Stimulated activated CD8-positive, alpha-beta memory T cell treated with anti-CD3 and anti-CD28 coated beads, Interleukin-7, amount 100 ng/mL, for 1 hour (primary cell): ENCODE measurements at places on chromosomes 3 and 15.

GRCh38 chr3:139129892-139130291, 85.2 kb upstream of the PRR23C start:
- no peak for DNase-seq

GRCh38 chr3:141610939-141611338, 124.1 kb downstream of the RASA2 start:
- no peak for DNase-seq

GRCh38 chr3:48232734-48233133, 8.2 kb upstream of the ZNF589 start:
- peak; percentile 21 for DNase-seq

DNA sequence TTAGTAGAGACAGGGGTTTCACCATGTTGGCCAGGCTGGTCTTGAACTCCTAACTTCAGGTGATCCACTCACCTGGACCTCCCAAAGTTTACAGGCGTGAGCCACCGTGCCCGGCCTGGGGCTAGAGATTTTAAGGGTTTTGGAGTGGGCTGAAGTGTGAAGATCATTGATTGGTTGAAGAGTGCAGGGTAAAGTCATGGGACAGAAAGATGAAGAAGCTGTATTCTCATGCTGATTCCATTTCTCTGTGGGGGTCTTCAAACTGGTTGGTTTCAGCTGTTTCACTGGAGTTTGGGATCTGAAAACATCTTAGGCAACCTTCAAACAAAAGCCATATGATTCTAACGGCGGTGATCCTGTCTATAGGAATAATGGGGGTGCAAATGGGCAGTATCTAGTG, 52.1 kb downstream of the GATM start:
- DNase-seq: no peak

GRCh38 chr15:62334536-62334935, 169.5 kb upstream of the C2CD4B start:
- no peak for DNase-seq

DNA sequence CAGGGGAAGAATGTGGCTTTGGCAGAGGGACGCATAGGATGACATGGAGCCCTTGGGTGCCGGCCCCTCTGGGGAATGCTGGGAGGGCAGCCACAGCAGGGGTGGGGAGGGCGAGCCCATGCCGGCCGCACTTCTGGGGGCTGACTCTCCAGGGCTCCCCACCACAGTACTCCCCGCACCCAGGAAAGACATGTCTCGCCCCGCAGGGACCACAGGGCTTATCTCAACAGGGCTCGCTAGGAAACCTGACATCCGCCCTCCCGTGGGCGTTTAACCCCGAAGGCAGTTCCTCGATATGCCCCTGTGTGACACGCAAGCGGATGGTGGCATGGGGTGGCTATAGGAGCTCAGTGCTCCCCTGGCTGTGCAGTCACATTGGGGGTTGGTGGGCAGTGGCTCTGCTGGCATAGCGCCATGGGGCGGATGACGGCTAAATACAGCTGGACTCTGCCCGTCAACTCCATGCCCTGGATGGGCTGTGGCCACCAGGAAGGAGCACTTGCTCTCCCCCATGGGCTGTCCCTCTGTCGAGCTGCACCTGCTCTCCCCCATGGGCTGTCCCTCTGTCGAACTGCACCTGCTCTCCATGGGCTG, 141.4 kb downstream of the ADAMTS17 start:
- DNase-seq: no peak

DNA sequence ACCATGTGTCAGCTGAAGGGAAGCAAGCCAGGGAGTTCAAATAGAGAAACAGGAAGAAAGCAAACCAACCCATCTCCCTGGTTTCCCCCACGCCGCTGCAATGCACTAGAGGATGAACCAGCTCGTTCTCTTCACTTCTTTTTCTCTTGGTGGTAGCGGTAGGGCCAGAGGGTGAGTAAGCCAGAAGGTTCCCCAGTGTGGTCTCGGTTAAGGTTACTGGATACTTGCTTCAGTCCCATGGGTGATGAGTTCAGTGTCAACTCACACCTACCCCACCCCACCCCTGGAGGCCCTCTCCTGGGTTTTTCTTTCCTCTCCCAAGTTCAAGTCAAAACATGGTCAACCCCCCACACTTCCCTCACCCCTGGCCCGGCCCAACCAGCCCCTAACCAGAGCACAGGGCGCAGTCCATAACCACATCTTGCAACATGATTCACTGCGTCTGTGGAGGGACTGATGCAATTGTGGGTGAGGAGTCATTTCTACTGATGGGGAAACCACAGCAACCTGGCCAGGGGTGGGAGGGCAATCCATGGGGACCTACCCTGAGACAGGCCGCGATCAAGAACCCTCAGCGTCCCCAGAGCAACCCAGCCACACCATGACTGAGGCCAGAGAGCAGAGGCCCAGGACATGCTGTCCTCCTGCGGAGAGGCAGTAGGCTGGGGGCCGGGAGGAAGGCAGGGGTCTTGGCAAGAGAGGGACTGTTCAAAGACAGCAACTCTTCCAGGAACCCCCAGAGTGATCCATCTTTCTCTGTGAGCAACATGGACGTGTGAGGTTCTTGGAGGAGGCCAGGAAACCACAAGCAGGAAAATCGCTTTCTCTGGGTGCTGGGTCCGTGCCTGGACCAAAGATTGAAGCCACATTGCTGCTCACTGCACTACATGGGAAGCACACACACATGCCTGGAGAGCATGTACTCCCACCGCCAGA, 276.6 kb downstream of the UACA start:
- peak; percentile 45 for DNase-seq

DNA sequence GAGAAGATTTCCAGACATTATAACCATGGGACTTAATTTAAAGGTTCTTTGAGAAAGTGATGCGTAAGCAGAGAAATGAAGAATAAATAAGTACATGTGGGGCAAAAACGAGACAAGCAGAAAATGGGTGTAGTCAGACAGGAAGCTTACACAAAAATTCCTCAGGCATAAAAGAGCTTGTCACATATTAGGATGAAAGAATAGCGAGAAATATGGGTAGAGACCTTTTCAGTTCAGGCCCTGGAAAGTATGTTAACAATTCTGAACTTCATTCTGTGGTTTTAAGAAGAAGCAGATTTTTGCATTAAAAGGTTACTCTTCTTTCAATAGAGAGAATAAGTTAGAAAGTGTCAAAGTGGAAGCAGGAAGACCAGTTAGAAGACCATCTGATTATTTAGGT, 352.4 kb downstream of the ROBO1 start:
- DNase-seq: no peak

- no peak for DNase-seq
Observed at GRCh38 chr15:67158367-67158766, 93.0 kb downstream of the SMAD3 start.

DNA sequence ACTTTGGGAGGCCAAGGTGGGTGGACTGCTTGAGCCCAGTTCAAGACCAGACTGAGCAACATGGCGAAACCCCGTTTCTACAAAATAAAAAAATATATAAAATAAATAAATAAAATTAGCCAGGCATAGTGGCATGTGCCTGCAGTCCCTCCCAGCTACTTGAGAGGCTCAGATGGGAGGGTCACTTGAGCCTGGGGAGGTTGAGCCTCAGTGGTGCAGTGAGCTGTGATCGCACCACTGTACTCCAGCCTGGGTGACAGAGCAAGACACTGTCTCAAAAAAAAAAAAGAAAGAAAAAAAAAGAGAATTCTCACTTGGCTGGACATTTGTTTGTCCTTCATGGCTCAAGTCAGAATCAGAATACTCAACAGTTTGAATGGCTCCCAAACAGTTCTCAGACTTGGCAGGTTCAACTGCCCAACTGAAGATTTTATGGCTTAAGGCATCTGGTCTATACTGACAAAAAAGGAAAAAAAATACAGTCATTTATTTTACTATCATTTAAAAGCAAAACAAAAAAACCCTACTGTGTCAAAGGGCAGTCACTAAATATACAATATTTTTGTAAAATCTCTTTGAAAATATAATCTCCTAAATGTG, 106.6 kb downstream of the FBXL22 start:
- DNase-seq: no peak

GRCh38 chr3:104648823-104649222, 717.9 kb upstream of the ALCAM start:
- DNase-seq: no peak

DNA sequence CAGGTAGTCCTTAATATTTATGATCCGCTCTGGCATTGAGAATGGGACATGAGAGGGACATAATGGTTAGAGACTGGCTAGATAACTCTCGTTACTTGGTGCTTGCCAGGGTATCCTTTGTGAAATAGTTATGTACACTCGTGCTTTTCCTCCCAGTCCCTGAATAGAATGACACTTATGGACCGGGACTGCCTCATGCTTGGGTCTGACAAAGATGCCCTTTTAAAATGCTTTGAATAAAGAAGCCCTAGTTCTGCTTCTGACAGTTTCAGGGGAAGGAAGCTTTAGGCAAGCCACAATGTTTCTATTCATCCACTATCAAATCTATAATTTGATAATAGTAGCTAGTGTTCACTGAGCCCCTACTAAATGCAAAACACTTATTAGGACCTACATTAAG, 29.4 kb downstream of the POLR2M start:
- no peak for DNase-seq

GRCh38 chr3:138331143-138331894, 1.7 kb upstream of the NME9 start:
- DNase-seq: no peak

DNA sequence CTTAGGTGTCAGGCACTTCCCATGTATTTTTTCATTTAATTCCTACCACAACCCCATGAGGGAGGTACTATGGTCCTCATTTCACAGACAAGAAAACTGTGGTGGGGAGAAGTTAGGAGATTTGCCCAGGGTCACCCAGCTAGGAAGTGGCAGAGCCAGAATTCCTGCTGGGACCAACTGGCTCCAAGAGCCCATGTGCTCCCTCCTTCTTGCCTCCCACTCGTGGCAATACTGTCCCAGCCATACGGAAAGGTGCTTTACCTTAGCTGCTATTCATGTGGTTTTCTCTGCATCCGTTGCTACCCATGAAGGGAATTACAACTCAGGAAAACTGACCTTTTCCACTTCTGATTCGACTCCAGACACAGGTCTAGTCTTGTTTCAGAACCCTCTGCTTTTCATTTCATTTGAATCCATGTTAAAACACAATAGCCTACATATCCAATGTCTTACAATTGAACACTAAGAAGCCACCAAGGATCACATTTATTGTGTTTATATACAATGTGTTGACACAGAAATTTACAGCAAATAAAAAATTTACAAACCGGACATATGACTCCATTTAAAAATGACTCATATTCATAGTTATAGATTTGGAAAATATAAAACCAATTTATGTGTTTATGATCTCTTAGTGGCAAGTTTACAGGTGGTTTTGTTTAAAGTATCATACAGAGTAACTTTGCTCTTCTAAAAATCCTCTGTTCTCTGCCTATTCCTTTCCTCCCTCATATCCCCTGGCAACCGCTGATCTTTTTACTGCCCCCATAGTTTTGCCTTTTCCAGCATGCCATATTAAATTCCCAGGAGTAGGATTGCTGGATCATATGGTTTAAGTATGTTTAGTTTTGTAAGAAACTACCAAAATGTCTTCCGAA, 58.8 kb downstream of the BTD start:
- no peak for DNase-seq

GRCh38 chr3:4601892-4602291, 108.7 kb downstream of the ITPR1 start:
- DNase-seq: no peak

DNA sequence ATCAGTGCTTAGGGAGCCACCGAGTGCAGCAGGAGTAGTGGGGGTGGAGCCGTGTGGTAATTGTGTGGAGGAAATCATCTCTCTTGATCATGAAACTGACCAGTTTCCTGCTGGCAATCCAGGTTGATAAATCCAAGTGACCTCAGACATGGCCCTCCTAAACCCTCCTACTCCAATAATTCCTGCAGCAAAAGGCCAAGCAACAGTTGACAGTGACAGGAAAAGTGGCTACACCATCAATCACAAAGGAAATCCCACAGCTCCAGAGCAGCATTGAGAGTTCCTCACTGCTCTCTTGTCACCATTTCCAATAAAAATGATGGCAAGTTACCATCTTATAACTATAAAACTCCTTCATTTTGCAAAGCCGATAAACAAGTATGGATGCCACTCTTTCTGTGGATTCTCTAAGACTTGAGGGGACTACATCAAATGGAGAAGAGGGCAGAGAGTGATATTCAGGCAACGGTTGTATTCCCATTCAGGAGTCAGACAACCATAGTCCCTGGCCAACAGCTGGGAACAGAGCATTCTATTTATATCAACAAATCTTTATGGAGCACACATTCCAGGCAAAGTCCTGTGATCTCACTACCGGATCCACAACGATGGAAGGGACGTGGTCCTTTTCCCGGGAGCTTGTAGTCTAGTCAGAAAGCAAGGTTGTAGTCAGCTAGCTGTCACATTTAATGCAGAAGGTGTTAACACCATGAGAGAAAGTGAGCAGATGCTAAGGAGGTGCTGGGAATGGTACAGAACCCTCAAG, 312.5 kb upstream of the CTNNB1 start:
- no peak for DNase-seq

DNA sequence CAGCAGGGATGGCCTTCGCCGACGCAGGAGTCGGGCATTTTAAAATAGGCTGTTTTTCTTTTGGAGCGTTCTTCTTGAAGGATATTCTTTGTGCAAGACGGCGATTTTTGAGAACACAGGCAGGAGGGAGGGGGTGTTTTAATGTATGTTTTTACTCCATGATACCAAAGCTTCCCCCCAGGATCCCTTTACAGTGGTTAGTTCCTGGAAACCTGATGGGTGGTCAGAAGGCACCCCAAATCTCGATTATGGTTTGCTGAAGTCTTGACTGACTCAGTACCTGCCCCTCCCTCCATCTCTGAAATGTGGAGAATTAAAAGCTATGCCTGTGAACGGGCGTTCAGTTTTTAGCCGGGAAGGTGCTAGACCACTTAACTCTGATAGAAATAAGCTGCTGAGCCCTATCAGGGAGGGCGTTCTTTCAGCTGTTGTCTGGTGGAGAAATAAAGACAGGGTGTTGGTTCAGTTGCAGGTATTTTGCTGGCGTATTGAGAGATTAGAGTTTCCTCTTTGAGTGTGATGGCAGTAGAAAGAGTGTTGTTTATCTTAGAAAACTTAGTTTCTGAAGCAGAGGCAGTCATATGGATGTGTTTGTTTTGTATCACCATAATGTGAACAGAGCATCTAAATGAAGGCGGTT, 3.4 kb downstream of the IGF1R start:
- DNase-seq: no peak

DNA sequence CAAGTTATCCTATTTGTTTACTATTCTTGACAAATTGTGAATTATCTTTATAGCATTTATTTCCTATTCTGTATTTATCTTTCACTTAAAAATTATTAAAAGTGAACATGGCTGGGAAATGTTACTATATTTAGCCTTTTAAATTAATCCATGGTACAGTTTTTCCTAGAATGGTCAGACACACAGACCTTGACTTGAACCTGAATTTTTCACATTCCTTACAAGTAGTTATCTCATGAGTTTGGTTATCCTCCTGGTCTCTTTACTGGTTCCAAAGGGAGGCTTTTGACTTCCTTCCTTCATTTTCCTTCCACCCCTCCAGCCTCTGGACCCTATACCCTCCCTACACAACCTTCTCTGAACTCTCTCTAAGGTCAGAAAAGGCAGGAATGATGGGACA, 280.6 kb downstream of the SATB1 start:
- no peak for DNase-seq

GRCh38 chr15:33013827-33014445, 180.6 kb downstream of the FMN1 start:
- DNase-seq: no peak

- no peak for DNase-seq
Observed at GRCh38 chr15:54280726-54281125, 302.5 kb downstream of the UNC13C start.
